ENCODE measurements at places on chromosomes 3 and 15.

- no peak for DNase-seq
These were observed 400.9 kb downstream of the TBL1XR1 start for GRCh38 chr3:176796371-176796770.

DNA sequence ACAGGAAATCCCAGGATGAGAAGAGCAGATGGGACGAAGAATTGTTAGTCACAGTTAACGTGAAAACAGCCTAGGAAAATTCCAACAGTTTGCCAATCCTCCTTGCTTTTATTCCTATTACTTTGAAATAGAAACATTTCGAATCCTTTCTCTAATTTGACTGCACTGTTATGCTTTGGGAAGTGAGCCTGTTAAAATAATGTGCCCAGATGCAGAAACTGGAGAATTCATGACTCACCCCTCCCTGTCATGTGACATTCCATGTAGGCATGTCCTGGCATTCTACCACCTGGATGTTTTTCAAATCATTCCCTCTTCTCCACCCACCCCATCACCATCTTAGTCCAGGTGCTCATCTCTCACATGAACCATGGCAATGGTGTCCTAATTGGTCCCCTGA is 107.3 kb downstream of the MINAR1 start:
- no peak for DNase-seq

DNA sequence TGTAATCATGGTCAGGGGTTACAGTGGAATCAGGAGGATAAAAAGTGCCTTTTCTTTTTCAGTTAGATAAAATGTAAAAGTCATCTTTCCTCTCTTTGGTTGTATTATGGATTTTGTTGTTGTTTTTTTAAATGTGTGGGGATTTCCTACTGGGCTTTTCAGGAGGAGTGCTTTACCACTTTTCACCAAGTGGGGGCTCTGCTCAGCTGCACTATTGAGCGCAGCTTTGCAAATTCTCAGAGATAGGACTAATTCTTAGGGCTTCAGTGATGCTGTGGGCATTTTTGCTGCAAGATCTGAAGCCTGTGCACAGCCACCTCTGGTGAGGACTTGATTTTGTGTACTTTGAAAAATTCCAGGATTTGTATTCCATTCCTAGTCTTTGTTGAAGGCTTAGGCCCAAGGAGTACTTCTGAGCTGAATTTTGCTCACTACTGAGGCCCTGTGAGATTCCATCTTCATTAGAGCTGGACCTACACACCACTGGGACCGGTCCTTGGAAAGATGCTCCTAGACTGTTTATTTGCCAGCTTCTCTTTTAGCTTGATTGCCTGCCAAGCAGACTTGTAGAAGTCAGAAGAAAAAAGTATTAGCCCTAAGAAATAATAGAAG is 7.5 kb downstream of the GNB5 start:
- peak; percentile 17 for DNase-seq

DNA sequence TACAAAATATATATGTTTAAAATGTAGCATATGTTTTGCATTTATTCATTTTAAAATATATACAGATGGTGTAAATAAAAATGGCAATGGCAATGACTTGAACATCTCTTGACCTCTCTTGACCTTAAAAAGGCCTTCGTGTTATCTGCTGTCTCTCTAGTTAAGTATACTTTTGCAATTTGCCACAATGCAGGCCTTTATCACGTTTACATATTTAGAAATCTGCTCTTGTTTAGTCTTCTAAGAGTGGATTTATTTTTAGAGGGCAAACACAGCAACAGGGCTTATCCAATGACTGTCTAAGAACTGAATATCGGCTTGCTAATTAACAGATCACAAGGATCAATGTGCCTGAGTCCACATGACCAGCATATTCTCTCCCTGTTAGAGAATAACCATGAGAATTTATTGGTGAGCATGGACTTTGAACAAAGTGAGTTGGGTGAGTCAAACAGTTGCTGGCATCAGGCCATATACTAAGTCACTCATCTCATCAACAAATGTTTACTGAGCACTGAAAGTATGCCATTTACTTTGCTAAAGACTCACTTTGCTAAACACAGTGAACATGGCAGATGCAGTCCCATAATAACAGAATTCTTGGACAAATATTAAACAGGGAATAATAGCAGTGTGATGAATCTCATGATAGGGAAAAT is 48.2 kb downstream of the MDFIC2 start:
- DNase-seq: peak; percentile 2

DNA sequence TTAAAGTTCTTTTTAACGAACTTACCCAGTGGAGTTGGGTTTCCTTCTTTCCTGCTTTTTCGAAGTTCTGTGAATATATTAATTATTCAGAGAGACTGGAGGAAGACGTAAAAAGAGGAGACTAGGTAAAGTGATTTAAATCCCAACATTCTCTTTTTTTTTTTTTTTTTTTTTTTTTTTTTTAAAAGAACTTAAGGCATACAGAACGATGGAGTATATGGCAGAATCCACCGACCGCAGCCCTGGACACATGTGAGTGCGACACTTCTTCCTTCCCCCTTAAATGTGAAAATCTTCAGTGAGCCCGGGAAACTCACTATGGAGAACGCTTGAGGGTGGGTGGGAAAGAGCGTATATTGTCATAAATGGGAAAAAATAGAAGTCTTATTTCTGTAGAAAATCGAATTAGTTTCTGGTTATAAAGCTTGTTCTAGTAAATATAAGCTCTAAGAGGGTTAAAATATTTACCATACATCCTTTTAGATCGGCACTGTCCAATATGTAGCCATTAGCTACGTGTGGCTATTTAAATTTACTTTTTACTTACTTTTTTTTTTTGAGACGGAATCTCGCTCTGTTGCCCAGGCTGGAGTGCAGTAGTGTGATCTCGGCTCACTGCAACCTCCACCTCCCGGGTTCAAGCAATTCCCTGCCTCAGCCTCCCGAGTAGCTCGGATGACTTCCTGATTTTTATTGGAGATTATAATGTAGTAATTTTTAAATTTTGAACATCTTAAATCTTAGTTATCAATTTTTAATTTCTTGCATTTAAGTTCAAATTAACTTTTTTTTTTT is 892 bp downstream of the NMD3 start:
- DNase-seq: no peak

DNA sequence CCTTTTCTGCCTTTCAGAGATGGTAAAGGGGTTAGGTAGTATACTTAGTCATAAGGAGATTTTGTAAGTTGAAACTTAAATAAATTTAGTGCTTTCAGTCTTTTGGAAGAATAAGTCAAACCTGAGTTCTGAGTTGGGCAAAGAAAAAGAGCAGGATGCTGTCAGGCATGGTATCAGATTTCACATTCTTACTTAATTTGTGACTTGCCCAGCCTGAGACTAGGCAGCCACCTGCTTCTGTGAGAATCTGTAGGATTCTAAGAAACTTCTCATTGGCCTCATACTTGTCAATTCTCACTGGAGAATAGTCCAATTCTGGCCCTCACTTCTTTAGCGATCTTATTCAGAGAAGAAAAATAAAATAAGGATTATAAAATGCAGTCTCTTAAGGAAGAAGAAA is 577.5 kb downstream of the DIPK2A start:
- no peak for DNase-seq

GRCh38 chr3:119937229-119937628 is 155.3 kb downstream of the NR1I2 start:
- DNase-seq: no peak

GRCh38 chr3:10852066-10852808 is 36.2 kb downstream of the SLC6A11 start:
- DNase-seq: no peak

- no peak for DNase-seq
These were observed 101.0 kb downstream of the ATG7 start for GRCh38 chr3:11373235-11373634.

GRCh38 chr3:174329321-174329720 is 529.8 kb upstream of the NAALADL2 start:
- no peak for DNase-seq

DNA sequence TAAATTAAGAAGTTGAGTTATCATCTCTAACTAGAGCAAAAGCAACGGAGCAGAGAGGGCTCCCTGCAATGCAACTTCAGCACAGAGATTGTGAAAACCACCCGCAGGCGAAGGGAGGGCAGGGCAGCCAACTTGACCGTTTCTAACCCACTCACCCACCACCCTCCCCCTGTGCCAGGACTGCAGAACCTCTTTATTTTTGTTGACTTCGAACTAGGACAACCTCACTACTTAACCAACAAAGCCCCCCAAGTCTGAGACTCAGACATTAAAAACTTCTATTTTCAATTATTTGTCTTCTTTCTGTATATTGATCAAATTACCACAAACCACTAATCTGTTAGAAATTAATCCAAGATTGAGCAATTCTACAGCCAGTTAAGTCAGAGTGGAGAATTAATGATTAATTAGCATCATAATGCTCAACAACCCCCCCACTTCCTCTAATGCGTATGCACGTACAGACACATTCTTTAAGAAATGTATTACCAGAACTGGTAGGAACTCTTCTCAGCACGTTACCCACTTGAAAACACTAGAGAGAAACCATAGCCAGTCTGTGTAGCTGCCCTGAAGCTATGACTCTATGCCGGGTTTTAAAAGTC is 2.0 kb downstream of the MGLL start:
- no peak for DNase-seq

- no peak for DNase-seq
These were observed 245.4 kb downstream of the GBE1 start for GRCh38 chr3:81516042-81516441.

DNA sequence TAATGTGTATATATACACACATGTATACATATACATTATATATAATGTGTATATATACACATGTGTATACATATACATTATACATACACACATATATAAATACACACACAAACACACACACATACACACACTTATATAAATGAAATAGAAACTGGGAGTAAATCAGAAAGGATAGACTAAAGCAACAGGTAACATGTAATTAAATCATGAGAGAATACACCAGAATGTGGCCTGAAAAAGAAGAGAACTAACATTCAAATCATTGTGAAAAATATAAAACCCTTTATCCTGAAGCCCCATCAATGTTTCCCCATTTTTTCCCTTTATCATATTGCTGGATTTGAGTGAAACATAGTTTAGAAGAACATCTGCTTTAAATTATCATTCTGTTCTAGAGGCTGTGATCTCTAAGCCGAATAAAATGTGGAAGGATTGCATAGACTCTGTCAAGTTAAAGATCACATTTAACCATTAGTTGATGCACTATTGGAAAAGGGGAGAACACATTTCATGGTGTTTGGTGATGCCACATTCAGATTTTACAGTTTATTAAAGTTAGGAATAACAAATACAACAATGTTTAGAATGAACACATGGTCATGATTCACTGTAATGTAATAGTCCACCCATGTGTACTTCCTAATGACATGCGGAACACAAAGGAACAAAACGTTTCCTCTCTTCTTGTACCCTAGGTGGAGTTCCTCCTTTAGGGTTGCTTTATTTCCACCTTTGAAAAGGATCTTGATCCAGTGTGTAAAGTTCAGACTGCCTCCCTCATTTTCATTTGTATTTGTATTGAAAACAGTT is 12.5 kb upstream of the THRB start:
- DNase-seq: no peak

DNA sequence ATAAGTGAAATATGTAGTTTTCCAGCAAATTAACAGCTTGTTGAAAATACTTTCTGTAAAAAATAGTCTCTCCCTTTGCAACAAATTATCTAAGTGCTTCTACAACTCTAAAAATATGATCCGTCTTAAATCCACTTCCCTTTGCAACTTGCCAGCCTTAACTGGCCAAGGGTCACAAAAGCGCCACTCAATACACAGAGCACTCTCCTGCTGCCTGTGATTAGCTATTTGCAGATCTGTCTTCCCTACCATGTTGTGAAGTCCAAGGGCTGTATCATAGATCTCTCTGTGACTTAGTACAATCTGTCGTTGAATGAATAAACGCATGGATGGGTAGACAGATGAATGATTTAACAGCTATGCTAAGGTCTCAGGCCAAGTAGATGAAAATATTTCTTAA is 76.2 kb downstream of the ITGB5 start:
- DNase-seq: no peak

- DNase-seq: no peak
These were observed 181.5 kb upstream of the ICE2 start for GRCh38 chr15:60660290-60661051.

DNA sequence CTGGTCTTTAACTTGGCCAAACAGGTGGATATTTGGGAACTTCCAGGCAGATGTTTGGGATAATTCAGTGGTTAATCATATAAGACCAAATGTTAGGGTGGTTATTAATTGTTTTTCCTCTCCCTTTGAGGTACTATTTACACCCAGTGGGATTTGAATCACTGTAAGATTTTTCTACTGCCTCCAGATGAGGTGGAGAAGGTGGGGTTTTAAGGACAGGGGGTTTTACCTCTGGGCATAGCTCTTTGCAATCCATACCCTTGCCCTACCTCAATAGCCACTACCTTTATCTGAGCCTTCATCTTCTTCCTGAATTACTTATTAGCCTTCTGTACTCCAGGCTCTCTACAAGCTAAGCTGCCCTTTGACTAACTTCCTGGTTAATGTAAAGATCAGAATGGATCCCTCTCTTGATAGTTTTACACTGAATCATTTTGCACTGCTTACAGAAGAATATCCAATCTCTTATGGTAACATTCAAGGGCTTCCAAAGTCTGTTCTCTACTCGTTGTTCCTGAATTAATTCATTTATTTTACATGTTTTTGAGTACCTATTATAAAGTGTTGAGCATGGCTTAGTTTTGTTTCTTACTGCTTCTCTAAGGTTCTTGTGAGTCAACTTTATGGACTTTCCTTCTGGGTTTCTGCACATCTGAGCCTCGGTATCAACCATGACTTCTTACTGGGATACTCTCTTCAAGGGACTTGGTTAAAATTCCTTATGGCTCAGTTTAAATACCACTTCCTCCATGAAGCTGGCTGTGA is 331.2 kb upstream of the TBL1XR1 start:
- DNase-seq: no peak

DNA sequence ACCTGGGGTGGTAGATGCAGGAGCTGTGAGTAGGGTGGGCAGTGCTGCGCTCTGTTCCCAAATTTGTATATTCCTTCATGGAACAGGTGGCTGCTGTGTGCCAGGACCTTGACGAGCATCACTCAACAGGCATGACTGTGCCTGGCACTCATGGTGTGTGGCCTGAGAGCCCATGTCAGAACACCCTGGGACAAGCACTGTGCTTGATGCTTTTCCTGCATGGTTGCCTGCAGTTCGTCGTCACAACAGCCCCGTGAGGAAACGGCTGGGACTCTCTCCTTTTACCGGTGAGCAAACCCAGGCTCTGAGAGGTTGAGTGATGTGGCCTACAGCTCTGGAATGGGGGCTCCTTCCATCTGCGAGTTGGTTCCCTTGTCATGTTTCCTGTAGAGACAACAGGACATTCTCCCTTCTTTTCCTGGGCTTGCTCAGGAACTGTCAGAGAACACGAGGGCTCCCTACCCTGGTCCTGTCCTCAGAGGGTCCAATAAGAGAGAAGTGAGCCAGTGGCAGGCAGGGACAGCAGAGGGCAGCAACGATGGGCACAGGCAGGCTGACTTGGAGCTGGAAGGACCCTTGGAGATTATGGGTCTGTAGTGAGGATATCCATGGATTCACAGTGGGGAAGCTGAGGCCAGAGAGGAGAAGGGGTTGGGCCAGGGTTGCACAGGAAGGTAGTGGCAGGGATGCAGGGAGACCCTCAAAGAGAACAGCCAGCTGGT is 37.4 kb downstream of the PRKCD start:
- DNase-seq: no peak

Measured in HTR-8/SVneo (cell line).